ENCODE measurements at places on chromosomes 2 and 18.

GRCh38 chr2:196183528-196184231 lies 12.3 kb upstream of the STK17B start:
- no peak for DNase-seq

- DNase-seq = no peak
Observed at GRCh38 chr2:30766666-30767065, 40.6 kb downstream of the CAPN13 start.

DNA sequence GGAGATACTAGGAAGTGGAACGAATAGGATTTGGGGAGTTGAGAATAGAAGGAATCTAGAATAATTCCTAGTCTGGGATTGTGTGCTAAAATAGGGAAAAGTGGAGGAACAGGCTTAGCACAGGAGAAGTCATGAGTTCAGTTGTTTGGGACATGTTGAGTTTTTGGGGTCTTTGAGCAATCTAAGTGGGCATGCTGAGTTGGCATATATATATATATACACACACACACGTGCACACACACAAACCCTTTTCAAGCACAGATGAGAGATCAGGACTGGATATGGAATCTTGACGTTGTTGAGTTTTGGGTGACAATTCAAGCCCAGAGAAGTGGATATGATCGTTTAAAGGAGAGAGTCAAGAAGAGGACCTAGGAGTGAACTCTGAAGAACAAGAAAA lies 168.2 kb upstream of the CHST9 start:
- DNase-seq = no peak

- no peak for DNase-seq
Observed at GRCh38 chr2:169739351-169739750, 5.7 kb downstream of the KLHL23 start.

GRCh38 chr18:40437517-40437916 lies 1517.5 kb upstream of the PIK3C3 start:
- no peak for DNase-seq

DNA sequence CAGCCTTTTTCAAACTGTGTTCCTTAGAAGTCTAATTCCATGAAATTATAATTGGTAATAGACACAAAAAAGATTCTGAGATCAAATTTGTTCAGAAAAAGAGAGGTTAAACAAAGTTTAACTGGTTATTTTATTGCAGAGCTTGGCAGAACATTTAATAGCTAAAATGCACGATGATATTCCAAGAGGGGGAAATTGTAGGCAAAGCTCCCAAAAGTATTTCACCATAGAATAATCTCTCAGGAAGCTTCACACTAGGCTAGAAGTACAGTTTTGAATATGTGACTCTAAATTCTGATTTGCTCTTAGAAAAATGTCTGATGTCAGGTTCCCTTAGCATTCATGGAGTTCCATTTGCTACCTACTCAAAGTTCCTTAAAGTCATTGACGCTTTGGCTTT lies 292.4 kb upstream of the SETBP1 start:
- no peak for DNase-seq

- no peak for DNase-seq
Observed at GRCh38 chr2:76268902-76269620, 558.3 kb upstream of the GCFC2 start.

DNA sequence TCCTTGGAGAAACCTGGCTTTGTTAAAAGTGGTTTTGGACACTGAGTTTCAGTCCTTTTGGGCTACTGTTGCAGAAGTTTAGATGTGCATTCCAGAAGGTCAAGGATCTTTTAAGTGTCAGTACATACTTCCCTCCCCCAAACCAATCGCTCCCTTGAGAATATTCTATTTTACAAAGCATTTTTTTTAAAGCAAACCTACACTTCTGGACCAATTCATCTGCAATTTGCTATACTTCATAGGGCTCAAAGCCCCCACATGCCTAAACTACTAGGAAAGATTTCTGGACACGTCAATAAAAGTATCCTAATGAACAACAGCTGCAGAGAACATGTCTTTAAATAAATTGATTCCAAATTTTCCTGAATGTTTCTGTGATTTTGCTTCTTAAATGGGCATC lies 157.6 kb downstream of the RDH14 start:
- DNase-seq = no peak

GRCh38 chr18:34158881-34159690 lies 65.6 kb downstream of the NOL4 start:
- no peak for DNase-seq

DNA sequence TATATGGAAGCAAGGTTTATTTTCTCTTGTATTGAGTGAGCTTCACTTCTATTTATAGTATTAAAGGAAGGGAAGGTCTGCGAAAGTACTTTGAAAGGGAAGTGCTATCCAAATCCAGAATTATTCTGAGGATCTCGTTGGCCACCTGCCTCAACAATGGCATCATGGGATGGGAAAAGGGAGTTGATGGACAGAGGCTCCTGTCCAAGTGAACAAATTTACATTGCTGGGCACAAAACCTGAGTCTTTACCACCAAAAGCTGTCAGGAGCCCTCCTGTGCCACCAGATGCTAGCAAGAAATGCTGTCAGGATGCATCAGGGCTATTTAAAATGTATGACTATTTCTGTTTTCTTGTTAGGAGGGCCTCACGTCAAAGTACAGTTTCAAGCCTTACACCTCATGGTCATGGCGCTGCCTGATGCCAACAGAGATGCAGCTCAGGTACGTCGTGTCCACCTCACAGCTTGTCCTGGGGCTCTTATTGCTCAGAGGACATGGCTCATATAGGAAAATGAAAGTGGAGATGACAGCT lies 157.3 kb downstream of the ARHGAP28 start:
- DNase-seq = no peak

GRCh38 chr2:96264656-96265348 lies 995 bp downstream of the TMEM127 start:
- DNase-seq = peak; percentile 31

DNA sequence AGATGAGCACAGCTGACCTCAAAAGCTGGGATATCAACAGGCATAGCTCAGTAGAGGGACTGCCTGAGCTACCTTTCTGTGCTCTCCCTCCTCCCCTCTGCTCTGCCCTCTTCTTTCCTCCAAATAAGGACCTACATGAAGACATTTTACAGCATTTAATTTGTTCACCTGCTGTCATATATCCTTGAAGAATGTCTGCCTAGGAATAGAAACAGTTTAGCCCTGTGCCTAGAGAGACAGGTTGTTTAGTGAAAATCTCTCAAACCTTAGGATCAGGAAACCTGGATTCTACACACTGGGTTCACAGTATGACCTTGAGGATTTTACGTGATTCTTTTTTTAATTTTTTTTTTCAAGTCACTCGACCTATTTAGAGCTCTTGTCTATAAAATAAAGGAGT lies 213.0 kb upstream of the SETBP1 start:
- no peak for DNase-seq

DNA sequence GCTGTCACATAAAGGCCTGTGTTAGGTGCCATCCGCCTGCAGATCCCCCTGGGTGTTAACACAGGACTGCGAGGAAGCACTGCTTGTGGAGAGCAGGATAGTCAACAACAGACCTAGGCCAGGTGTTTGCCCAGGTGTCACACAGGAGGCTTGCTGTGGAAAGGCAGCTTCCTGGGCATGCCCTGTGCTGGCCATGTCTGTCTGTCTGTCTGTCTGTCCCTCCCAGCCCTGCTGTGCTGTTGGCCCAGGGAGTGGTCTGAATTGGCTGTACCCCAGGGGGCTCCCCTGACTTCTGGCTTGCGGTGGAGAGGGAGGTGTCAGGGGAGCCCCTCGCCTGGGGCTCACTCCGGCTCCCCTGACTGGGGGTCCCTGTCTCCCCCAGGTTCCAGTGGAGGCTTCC lies 53.2 kb downstream of the SH3BP4 start:
- no peak for DNase-seq

DNA sequence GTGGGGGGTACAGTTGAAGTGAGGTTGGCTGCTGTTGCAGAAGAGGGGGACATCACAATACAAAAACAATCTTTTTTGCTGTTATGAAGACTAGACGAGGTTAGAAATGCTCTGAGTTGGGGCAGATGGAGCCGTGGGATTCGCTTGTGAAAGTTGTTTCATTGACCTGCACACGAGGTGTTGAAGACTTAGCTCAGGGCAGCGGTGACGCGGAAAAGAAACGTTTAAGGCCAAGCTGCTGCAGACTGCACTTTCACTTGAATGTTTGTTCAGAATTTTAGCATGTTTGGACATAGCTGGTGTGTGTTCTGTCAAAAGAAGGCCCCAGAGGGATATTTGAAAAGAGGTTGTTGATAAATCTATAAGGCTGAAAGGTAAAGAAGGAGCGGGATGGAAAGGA lies 46.3 kb downstream of the MTCL1 start:
- DNase-seq = no peak

GRCh38 chr2:236604575-236605344 lies 35.1 kb downstream of the ACKR3 start:
- DNase-seq = no peak

DNA sequence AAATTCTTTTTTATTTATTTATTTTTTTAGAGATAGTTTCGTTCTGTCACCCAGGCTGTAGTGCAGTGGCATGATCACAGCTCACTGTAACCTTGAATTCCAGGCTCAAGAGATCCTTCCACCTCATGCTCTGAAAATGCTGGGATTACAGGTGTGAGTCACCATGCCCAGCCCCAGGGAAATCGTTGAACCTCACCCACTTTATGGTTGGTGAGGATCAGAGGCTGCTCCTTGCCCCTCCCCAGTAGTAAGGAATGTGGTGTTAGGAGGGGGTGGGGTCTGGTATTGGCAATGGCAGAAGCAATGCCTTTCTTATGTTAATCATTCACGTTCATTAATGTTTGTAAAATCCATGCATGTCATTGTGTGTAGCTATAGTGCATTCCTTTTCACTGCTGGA lies 161.9 kb downstream of the SUCLG1 start:
- DNase-seq = no peak

- peak; percentile 56 for DNase-seq
Observed at GRCh38 chr18:59996370-59996966, 96.7 kb downstream of the PMAIP1 start.

GRCh38 chr2:65856928-65857327 lies 424.5 kb upstream of the SPRED2 start:
- DNase-seq = no peak

GRCh38 chr2:168690381-168690885 lies 112.0 kb upstream of the NOSTRIN start:
- DNase-seq = no peak

GRCh38 chr2:236286873-236287545 lies 22.8 kb upstream of the ASB18 start:
- no peak for DNase-seq

DNA sequence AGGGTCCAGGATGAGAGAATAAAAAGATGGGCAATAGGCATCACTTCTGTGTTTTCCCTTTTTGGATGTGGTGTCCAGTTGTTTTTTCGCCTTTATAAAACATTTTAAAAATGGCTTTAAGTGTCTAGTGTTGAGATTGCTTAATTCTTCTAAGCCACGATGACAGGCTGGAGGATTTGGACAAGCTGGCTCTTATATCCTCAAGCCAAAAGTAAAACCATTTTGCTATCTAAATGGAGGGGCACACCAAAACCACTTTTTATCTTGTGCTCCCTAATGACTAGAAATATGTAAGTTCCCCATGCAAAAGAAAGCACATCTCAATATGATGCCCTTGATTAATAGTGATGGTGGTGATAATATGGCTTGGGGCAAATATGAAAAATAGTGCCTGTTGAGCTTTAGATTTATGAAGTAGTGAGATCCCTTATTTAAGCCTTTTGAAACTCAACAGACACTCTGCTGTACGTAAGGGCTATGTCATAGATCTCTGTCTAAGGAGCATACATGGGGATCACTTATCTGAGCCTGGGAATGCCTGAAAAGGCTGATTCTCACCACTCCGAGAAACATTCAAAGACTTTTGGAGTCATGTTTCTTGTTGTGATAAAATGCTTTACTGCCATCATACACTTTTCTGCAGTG lies 185.5 kb downstream of the KCNS3 start:
- no peak for DNase-seq

GRCh38 chr2:21396252-21396651 lies 272.5 kb downstream of the TDRD15 start:
- no peak for DNase-seq

GRCh38 chr2:142952793-142953494 lies 75.5 kb downstream of the KYNU start:
- no peak for DNase-seq

GRCh38 chr18:8806100-8806797 lies 100.9 kb downstream of the MTCL1 start:
- no peak for DNase-seq

- no peak for DNase-seq
Observed at GRCh38 chr2:187684174-187684573, 129.9 kb upstream of the TFPI start.

DNA sequence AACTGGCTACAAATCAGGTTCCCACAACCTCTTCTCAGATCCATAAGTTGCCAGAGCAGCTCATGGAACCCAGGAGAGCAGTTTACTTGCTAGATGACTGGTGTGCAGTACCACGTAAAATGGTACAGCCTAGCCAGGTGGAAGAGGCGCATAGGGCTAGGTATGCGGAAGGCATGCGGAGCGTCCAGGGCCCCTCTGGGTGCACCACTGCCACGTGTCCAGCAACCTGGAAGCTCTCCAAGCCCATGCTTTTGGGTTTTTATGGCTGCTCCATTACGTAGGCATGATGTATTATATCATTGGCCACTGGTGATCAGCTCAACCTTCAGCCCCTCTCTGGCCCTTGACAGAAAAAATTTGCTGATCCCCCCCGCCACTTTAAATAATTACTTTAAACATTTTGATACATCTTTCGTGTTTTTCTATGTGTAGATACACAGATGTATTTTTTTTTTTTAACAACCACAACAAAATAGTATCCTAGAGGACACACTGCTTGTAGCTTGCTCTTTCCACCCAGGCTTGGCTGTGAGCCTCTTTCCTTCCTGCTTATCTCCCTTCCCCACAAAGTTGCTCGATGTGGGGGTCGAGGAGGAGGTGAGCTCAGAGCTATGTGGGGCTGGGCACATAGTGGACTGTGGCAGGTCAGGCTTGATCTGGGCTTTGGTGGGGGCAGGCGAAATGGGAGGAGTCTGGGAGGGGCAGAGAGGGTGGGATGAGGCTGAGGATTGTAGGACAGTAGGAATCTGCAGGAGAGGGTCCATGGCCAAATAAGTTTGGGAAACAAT lies 65.4 kb upstream of the MCFD2 start:
- no peak for DNase-seq

DNA sequence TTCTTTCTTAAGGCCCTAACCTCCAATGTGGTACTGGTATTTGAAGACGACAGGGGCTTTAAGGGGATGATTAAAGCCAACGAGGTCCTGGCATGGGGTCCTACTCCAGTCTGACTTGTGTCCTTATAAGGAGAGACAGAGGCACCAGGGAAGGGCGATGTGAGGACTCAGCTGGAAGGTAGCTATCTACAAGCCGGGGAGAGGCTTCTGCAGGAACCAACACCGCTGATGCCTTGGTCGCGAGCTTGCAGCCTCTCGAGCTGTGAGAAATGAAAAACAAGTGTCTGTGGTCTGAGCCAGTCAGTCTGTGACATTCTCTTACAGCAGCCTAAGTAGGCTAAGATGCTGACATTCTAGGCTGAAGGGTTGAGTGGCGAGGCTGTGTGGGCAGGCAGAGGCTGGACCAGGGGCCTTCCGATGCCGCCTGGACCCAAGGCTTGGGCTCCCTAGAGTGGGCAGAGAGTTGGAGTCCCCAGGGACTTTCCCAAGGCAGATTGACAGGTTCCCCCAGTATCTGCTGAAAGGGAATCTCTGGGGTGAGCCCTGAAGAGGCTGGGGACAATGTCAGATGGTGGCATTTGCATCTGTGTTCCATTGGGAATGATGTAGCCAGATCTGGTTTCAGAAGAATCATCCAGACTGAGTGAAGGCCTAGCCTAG lies 322.9 kb upstream of the HS6ST1 start:
- no peak for DNase-seq

Measured in activated naive CD4-positive, alpha-beta T cell treated with anti-CD3 and anti-CD28 coated beads for 36 hours (primary cell).